Hematopoietic multipotent progenitor cell treated with erythropoietin and hydrocortisone succinate and interleukin-3 and kit ligand, for 4 days (in vitro differentiated cells): ENCODE measurements at places on chromosomes 2 and 18.

GRCh38 chr2:174748948-174749347 lies 15.3 kb downstream of the CHRNA1 start:
- peak; percentile 76 for DNase-seq

DNA sequence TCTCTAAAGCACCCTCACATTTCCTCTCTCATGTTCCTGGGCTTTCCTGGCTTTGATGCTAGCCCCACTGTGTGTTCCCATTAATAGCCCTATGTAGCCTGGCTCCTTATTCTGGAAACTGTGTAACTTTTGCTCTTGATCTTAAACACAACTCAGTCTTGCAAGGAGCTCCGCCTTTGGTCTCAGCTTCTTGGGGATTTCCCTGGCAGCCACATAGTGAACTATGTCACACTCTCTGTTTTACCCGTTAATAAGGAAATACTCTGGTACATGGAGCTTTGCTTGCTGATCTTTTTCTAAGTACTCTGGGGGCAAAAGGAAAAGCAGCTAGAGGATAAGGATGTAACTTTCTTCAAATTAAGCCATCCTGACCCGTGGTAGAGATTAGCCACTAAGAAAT lies 259.3 kb downstream of the NEDD4L start:
- no peak for DNase-seq

- no peak for DNase-seq
Observed at GRCh38 chr18:11411048-11411447, 198.3 kb upstream of the SLC35G4 start.

GRCh38 chr2:161075701-161076100 lies 84.5 kb upstream of the TANK start:
- no peak for DNase-seq

- DNase-seq, result peak; percentile 85
Observed at GRCh38 chr18:22302144-22302543, 115.6 kb downstream of the CTAGE1 start.
